ENCODE measurements at places on chromosomes 1 and 21.

DNA sequence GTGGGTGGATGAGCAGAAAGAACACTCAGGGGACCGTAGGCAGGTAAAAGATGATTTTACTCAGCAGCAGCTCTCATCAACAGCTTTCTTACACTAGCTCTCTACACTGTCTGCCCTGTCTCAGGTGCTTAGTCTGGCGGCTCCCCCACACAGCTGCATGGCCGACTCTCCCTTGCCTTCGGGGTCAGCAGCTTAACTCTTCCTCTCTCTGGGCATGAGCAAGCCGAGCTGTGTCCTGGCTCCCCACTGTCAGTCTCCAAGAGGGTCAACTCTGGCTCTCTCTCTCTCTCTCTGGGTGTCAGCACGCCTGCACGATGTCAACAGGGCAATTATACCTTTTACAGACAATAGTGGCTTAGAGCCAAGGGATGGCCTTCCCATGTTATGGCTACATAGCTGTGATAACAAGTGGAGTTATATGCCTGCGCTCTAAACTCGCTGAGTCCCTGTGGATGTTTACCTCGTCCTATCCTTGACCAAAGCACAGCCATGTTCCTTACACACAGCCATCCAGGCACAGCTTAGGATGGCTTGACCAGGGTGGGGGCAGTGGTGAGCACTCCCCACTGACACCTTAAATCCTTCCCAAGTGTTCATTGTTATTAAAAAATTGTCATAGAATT, 3.1 kb upstream of the BCL10 start:
- DNase-seq: no peak

GRCh38 chr1:161032409-161032808, 6.4 kb downstream of the TSTD1 start:
- no peak for DNase-seq

DNA sequence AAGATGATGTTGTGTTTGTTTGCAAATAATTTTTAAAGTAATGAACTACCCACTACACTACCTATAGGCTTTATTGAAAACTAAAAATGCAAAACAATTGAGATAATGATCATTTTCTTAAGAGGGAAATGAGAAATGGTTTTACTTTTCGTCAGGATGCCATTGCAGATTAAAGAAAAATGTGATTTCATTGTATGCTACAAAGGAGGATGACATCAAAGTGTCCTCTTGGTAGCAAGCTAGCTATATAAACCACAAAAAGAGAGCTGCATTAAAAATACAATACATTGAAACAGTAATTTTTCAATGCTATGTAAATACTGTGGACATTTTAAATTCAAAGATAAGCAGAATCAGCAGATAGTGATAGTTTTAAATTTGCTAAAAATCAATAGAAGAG, 87.5 kb upstream of the DPYD start:
- no peak for DNase-seq

DNA sequence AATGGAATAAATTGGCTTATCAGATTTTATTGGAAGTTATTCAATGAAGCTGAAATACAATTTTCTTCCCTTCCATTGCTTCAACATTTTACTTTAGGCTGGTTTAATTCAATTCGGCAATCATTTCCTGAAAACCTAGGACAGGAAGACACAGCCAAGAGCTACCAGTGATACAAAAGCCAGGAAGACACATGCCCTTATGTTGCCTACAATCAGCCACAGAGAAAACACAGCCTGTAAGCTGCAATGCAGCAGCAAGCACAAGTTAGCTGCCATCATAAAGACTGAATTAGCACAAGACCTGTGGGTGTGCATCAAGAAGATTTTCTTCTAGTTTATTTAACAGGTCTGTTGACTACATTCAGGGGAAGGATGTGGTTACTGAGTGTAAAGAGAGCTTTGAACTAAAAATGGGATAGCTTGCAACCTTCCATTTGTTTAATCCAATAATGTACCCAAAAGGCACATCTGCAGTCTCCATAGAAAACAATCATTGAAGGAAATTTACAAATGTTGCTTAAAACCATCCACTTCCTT, 193.8 kb downstream of the KCNH1 start:
- DNase-seq: no peak

All from activated CD4-positive, alpha-beta T cell treated with anti-CD3 and anti-CD28 coated beads for 24 hours (primary cell).